ENCODE measurements at places on chromosomes 13 and 19.

- no peak for DNase-seq
Measured at GRCh38 chr19:57682226-57682766, 519 bp downstream of the ZNF551 start.

- no peak for DNase-seq
Measured at GRCh38 chr13:95956589-95957148, 96.5 kb downstream of the UGGT2 start.

DNA sequence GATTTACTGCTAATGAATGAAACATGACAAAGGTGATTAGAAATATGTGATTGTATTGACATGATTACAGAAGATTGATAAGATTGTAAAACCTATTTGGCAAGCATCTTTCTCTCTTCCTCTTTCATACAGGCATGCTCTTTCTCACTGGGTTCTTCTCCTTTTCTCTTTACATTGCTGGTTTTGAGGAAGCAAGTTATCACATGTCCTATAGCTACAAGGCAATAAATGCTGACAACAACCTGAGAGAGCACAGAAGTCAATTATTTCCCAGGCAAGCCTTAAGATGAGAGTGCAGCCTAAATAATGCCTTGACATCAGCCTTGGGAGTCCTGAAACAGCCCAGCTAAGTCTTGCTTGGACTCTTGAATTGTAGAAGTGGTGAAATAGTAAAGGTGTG lies 875.0 kb downstream of the SLITRK1 start:
- DNase-seq, result no peak

- no peak for DNase-seq
Measured at GRCh38 chr13:111228262-111229144, 91.9 kb upstream of the TEX29 start.

GRCh38 chr13:26624572-26624971 lies 67.1 kb downstream of the WASF3 start:
- no peak for DNase-seq

DNA sequence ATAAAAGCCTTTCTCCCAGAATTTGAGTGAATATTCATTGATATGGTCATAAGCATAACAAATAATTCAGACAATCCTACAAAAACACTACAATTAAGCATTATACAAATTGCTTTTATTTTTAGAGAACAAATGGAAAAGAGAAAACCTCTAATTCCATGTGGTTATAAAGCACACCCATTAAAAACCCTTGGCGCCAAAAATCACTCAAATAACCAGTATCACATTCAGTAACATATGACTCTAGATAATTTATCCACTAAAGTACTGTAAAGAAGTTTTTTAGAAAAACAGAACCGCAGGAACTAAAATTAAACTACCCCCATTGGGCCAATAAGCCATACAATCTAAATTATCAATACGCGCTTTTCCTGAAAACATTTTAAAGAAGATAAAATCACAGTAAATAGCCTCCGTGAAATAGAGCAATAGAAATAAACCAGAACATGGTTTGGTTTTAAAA lies 569 bp downstream of the LCP1 start:
- DNase-seq, result no peak

GRCh38 chr19:14363183-14364097 lies 17.8 kb upstream of the ADGRE5 start:
- no peak for DNase-seq

- no peak for DNase-seq
Measured at GRCh38 chr13:55199134-55199533, 1941.6 kb upstream of the PRR20A start.

DNA sequence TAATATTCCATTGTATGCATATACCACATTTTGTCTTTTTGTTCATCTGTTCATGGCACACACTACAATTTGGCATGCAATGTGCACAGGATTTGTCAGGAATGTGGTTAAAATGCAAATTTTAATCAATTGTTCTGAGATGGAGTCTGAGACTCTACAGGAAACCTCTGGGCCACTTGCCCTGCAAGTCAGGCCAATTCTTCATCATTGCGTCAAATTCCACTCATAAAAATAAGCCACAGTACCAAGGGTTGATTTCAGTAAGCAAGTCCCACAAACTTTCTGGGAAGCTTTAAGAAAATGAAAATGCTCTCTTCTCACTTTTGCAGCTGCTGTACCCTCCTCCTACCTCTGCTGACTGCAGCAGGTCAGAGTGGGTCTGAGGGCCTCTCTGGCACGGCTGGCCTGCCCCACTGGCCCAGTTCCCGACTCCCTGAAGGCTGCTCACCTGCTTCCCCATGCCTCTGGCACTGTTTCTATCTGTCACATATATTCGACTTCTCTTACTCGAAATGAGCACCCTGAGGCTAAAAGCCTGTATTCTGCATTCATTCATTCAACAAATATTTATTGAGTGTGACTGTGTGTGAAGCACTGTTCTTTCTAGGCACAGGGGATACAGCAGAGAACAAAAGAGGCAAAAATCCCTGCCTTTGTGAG lies 83.8 kb upstream of the WASF3 start:
- DNase-seq, result no peak

DNA sequence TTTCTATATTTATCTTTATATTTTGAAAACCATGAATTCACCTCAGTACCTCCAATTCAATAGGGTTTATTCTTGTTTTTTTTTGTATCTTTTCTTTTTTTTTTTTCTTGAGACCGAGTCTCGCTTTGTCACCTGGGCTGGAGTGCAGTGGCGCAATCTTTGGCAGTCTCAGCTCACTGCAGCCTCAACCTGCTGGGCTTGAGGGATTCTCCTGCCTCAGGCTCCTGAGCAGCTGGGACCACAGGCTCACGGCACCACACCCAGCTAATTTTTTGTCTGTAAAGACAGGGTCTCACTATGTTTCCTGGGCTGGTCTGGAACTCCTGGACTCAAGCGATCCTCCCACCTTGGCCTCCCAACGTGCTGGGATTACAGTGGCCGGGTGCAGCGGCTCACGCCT lies 23.1 kb upstream of the EVI5L start:
- no peak for DNase-seq

DNA sequence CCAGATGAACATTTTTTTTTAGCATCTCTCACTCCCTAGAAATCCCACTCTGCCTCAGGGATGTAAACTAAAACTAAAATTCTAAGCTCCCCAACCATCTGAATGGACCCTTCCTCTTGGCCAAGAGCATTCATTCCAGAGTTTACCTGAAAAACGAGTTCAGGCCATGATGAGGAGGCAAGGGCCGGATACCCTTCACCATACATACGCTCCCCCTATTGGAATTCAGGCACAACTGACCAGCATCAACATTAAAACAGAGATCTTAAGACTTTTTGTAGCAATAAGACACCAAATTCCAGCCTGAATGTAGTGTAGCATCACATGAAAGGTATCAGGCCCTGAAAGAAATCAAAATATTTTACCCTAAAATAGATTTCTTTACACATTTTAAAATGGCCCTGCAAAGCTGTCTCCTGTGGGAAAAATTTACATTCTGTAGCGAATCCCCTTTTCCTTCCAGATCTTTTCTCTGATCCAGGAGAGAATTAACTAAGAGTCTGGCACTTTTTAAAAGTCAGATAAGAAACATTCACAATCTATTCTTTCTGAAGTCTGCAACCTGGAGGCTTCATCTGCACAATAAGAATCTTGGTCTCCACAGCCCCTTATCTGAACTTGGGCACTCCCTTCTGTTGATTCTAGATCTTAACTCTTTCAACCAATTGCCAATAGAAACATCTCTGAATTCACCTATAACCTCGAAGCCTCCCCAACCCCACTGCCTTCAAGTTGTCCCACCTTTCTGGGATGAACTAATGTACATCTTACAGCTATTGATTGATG lies 888.5 kb downstream of the UQCRFS1 start:
- DNase-seq, result no peak

GRCh38 chr13:40549500-40550094 lies 116.8 kb downstream of the FOXO1 start:
- no peak for DNase-seq

DNA sequence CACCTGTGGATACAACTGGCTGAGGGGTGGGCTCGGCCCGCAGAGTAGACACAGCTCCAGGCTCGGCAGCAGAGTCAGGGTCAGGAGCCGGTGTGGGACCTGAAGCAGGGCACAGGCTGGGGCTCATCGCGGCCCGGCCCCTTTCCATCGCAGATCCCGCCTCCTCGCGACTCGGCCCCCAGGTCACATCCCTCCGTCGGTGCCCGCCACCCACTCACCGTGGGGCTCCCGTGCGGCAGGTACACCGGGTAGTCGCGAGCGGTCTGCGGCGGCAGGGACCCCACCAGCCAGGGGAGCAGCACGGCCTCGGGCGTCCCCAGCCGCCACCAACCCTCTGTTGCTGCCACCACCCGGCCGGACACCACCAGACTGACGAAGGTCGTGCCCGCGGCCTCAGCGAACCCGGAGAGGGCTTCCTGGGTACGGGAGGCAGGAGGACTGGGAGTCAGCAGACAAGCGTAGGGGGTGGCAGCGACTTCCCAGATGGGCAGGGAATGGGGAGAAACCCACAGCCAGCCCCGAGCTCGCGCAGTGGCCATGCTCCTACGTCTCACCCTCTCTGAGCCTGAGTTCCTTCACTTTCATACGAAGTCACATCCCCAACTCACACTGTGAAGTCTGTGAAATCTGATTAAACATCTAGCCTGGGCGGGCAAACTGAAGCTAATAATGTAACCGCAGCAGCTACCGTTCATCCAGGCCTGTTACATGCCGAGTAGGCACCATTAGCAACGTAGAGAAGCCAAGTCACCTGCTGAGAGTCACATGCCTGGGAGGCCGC lies 3.7 kb downstream of the FUZ start:
- peak; percentile 22 for DNase-seq

- DNase-seq, result no peak
Measured at GRCh38 chr19:4206818-4207484, 22.4 kb upstream of the EBI3 start.

- peak; percentile 41 for DNase-seq
Measured at GRCh38 chr19:5967994-5968430, 9.9 kb downstream of the RANBP3 start.

DNA sequence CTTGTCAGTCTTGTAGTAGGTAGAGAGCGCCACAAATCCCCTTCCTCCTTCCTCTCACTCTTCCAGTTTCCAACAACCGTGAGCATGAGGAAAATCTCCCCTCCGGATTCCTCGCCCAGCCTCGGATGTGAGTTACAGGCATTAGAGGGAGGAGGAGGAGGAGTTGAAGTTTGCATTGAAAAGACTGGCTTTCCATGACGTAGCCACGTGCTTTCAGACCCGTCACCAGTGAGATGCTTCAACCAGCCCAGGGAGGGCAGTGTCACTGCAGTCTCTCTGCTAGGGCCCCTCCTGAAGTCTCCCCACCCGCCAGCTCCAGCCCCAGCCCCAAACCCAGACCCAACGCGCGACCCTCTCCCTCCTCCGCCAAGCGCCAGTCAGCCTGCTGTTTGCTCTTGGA lies 442 bp upstream of the FGF14 start:
- no peak for DNase-seq

- no peak for DNase-seq
Measured at GRCh38 chr19:14511229-14511593, 7.0 kb downstream of the DNAJB1 start.

- no peak for DNase-seq
Measured at GRCh38 chr13:104592545-104593250, 1526.5 kb upstream of the SLC10A2 start.

DNA sequence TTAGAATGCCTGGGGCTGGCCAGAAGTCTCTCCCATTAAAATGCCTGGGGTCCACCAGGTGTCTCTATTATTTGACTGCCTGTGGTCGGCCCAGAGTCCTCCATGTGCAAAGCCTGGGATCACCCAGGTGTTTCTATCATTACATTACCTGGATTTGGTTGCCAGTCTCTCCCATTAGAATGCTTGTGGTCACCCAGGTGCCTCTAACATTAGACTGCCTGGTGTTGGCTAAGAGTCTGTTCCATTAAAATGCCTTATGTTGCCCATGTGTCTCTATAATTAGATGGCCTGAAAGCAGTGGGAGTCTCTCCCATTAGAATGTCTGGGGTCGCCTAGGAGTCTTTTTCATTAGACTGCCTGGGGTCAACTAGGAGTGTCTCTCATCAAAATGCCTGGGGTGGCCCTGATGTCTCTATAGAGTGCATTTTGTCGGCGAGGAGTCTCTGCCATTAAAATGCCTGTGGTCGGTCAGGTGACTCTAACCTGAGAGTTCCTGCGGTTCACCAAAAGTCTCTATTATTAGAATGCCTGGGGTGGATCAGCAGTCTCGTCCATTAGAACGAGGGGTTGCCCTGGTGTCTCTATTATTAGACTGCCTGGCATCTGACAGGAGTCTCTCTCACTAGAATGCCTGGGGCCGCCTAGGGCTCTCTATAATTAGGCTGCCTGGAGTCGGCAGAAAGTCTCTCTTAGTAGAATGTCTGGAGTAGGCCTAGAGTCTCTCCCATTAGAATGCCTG lies 1540.5 kb downstream of the UQCRFS1 start:
- no peak for DNase-seq

DNA sequence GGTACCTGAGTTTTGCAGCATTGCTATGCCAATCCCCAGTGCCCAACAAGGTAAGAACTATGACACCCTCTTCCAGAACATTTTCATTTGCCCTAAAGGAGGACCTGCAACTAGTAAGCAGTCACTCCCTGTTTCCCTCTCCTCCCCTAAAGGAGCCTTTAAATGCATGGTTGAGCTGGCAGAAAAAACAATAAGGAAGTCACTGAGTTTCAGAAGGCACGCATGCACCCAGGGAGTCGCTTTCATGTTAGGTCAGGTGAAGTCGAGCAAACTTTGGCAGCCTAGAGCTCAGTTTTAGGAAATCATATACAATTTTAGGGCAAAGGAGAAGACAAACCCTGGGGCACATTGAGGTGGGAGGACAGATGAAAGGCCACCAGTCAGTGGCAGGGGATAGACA lies 11.8 kb downstream of the NLRP11 start:
- DNase-seq, result no peak

GRCh38 chr13:53043398-53043797 lies 14.8 kb downstream of the OLFM4 start:
- no peak for DNase-seq

- DNase-seq, result no peak
Measured at GRCh38 chr19:43331435-43332010, 22.0 kb upstream of the CD177 start.

DNA sequence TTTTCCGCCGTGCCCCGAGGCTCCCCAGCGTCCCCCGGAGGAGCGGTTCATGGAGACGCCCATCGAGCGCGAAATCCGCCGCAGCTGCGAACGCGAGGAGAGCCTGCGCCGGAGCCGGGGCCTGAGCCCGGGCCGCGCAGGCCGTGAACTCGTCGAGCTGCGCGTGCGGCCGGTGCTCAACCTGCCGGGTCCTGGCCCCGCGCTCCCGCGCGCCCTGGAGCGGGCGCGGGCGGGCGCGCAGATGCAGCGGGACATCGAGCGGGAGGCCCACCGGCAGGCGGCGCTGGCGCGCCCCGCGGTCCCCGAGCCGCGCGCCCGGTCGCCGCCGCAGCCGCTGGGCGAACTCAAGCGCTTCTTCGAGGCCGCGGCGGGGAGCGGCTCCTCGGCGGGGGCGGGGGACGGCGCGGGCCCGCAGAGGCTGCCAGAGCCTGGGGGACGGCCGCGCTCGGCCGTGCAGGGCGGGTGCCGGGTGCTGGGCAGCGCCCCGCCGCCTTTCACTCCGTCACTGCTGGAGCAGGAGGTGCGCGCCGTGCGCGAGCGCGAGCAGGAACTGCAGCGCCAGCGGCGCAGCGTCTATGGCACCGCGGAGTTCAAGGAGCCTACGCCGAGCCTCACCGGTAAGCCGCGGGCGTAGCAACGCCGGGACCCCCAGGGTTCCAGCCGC lies 807 bp downstream of the MISP3 start:
- peak; percentile 62 for DNase-seq

- DNase-seq, result no peak
Measured at GRCh38 chr13:98816406-98816805, 63.9 kb upstream of the SLC15A1 start.

GRCh38 chr13:78586706-78587105 lies 16.6 kb downstream of the POU4F1 start:
- no peak for DNase-seq

Data from activated CD8-positive, alpha-beta memory T cell treated with anti-CD3 and anti-CD28 coated beads for 48 hours (primary cell).